ENCODE measurements at places on chromosomes 6 and 20.

GRCh38 chr6:133512410-133513016 is 271.4 kb downstream of the EYA4 start:
- DNase-seq: peak; percentile 5

DNA sequence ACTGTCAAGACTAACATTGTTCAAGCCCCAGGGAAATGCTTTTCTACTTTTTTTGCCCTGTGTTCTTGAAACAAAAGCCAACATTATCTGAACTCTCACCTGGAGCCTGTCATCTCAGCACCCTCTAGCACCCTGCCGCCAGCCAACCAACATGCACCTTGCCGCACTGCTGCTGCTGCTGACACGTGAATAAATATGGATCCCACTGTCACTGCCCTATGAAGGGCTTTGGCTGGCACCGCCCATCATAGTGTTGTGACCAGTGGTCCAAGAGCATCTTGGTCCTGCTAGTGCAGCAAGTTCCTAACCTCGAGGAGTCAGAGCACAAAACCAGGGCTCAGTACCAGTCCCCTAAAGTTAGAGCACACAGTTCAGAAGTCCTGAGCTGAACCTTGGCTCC is 41.6 kb downstream of the CENPW start:
- DNase-seq: no peak

DNA sequence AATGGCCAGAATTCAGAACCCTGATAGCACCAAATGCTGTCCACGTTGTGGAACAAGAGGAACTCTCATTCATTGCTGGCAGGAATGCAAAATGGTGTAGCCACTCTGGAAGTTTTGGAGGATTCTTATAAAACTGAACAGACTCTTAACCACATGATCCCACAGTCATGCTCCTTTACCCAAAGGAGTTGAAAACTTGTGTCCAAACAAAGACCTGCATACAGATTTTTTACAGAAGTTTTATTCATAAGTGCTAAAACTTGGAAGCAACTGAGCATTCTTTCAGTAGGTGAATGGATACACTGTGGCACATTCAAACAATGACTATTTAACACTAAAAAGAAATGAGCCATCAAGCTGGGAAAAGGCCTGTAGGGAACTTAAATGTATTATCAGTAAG is 32.5 kb downstream of the PREP start:
- no peak for DNase-seq

- DNase-seq: peak; percentile 7
Measured at GRCh38 chr6:119541132-119541905, 191.8 kb upstream of the MAN1A1 start.

- no peak for DNase-seq
Measured at GRCh38 chr20:13665709-13666395, 27.1 kb upstream of the TASP1 start.

GRCh38 chr6:106511288-106512047 is 117.8 kb downstream of the RTN4IP1 start:
- no peak for DNase-seq

DNA sequence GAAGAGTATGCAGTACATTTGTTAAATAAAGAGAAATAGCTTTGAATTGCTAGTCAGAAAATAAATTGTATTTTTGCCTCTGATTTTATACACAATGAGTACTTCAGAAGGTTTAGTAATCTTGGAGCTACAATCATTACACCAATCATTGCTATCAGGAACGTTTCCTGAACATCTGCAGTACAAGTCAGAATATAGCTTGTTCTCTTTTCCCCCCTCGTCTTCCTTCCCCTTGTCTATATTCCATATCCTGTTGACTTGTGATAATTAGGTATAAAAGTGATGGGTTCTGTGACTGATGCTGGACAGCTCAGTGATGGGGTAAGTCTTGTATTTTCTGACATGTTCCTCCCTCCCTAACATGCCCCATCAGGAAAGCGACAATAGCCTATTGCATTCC is 94.0 kb downstream of the AHI1 start:
- no peak for DNase-seq

DNA sequence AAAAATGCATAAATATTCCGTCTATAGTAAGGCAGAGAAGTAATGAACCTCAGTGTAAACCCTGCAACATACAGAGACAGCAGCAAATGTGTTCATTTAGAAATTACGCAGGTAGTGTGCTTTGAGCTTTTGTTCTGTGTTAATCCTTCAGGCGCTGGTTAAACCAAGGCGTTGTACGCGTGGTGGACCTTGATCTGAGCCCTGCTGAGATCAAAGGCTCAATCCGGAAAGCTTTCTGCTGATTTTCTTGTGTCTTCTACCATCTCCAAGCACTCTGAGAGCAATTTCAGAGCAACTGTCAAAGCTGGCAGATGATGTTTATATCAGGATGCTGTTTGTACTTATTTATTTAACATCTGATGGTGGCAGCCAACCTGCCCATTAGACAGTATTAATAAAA is 382.8 kb downstream of the CDH26 start:
- no peak for DNase-seq

DNA sequence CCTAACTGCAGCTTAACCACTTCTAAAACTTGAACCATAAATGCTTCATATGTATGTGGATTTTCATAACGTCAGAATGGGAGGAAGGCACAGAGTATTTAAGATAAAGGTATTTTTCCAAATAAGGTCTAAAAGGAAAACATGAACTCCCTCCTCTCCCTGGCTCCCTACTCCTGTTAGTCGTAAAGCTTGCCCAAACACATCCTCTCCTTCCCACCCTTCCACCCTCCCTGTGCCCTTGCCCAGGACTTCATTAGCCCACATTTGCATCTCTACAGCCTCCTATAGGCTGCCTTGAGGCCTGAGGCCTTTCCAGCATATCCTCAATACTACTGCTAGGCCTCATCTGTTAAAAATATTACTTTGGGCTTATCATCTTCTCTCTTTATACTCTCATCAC is 17.1 kb upstream of the SMIM13 start:
- DNase-seq: no peak

GRCh38 chr6:155985660-155986138 is 530.1 kb upstream of the NOX3 start:
- DNase-seq: no peak

GRCh38 chr6:134766497-134766896 is 183.4 kb downstream of the ALDH8A1 start:
- no peak for DNase-seq

DNA sequence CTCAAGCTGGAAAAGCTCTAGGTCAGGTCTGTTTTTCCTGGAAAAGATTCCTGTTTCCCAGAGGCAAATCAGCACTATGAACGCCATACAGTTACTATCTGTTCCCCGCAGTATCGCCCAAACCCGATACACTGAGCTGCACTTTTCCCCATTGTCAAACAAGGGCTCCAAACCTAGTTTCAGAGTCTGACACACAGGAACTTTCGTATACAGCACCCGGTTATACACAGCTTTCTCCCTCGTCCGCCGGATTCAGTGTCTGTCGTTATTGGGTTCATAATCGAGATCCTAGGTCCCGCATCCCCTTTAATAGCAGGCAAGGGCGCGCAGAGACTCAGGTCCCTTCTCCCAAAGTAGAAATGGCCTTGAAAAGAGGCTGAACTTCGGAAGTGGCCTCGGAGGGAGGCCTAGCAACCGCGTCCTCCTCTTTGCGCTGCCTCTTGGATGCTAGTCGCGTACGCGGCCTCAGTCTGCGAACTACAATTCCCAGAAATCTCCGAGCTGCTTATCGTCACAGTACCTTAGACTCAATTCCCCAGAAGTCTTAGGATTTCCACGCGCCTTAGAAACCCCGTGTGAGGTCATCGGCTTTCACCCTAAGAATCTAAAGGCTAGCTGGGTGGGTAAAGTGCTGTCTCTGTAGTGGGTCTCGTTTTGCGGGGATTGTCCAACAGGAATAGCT is 34.2 kb downstream of the ZNF391 start:
- no peak for DNase-seq

DNA sequence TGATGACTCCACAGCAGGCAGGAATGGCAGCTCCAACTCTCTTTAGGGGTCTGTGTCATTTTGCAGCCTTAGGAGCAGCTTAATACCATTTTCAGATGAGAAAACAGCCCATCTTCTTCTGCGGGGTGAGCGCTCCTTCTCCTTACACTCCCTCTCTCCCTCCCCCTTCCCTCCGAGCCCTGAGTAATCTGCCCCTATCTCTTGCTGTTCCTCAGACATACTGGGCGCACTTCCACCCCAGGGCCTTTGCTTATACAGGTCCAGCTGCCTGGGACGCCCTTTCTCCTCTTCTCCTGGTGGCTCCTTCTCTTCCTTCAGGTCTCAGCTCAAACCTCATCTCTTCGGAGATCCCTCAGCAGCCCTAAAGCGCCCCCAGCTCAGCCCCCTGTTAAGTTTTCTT is 54.8 kb downstream of the SNAI1 start:
- no peak for DNase-seq
